Gastroesophageal sphincter (tissue), 4 donors: ENCODE measurements at places on chromosomes 1 and 21.

- no peak overlapping the region for H3K27ac ChIP-seq
- no peak overlapping the region for H3K4me3 ChIP-seq
- no peaks in the 10 kb centered on the region for H3K4me1 ChIP-seq
- ATAC-seq, result no peak
- H3K36me3 ChIP-seq, result no peaks in the 10 kb centered on the region
Observed at GRCh38 chr1:66290761-66291530, 243.0 kb upstream of the SGIP1 start.

GRCh38 chr1:47753808-47754207 is 243.4 kb downstream of the TRABD2B start:
- H3K4me1 ChIP-seq, result peaks cover 14% of the 10 kb centered on the region
- H3K27ac ChIP-seq, result no peak overlapping the region
- ATAC-seq, result no peak
- no peak overlapping the region for H3K4me3 ChIP-seq

DNA sequence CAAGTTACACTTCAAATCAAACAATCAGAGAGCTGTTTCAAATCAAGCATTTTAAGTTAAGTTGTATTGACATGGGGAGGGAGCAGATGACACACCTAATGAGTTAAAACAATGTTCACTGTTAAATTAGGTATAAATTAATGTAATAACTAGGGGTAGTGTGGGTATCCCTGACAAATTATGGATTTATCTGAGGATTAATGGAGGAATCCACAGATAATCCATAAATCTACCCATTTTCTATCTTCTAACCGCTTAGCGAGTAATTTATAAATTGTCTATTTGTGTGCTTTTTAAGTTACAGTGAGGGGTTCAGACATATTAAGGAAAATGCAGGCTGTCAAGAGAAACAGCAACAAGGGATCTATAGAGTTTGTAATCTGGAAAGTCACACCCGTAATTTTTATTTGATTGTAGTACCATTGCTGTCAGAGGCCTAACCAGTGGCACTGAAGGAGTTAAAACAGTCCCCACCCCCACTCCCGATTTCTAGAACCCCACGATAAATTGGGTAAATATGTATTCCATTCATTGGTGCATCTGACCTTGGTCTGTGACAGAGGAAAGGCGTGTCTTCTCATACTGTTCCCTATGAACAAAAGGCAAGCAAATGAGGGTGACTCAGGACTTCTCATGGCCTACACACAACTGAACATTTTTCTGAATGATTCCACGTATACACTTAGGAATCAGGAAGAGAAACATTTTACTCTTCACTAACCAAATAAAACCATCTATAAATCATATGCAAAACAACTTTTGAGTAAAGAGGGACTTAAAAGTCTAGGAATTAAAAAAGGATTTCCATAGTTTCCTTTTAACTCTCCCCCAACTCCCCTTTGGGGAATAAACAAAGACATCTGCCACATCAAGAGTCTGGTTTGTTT is 7.4 kb downstream of the IRF2BP2 start:
- H3K4me1 ChIP-seq, result peaks cover 35% of the 10 kb centered on the region
- H3K4me3 ChIP-seq, result no peak overlapping the region

DNA sequence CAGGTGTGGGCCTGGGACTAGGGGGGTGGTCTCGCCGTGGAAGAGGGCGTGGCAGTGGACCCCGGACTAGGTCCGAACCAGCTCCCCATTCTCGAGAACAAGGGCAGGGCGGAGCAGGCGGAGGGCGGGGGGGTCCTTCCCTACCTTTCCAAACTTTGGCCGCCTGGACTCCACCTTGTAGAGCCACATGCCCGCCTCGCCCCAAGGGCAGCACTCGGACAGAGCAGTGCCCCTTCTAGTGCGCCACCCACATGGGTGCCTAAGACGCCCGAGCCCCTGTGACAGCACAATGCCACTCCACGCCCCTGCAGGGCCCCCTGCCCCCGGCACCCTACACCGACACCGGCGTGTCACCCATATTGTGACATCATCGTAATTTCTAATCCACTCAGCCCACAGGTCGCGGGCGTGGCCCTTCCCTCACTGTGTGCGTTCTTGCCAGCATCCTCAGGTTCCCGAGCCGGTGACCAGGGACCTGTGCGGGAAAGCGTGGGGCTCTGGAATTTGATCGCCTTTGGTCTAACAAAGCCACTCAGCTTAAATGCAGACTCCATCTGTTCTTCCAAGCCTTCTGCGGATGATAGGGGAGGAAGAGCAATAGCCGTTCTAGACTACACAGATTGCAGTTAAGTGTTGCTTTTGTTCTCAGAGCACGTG is 553 bp upstream of the STMN1 start:
- H3K4me3 ChIP-seq, result peak overlapping the region; percentile 69
- no peaks in the 10 kb centered on the region for H3K36me3 ChIP-seq
- H3K27ac ChIP-seq, result peak overlapping the region; percentile 82
- peak; percentile 0 for ATAC-seq
- H3K4me1 ChIP-seq, result peaks cover 9% of the 10 kb centered on the region
- H3K27me3 ChIP-seq, result no peaks in the 10 kb centered on the region

DNA sequence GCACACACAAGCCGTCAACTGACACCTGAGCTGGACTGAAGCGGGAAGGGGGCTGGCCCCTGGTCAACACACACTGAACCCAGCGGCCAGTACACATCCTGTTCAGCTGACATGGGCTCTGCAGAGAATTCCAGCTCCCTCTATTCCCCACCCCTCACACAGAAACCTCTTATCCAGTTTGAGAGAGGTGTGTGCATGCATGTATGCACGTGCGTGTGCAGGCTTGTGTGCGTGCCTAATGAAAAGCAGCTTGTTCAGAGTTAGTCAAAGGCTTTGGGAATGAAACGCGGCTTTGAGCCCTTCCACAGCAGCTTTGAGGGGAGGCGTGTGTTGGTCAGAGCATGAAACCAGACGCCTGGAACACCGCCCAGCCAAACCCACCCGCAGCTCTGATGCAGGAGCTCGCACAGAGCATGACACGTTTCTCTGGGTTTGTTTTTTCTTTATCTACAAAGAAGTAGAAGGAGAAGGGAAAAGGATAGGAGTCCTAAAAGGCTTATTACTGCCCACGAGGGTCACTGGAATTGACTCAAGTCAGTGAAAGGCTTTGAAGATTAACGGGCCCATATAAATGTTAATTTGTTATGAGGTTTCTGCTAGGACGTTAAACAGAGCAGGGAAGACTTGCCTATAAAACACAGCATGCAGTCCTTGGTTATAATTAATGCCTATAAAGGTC is 184.2 kb downstream of the ETS2 start:
- ATAC-seq, result no peak
- no peak overlapping the region for H3K4me3 ChIP-seq
- no peaks in the 10 kb centered on the region for H3K4me1 ChIP-seq
- no peak overlapping the region for H3K27ac ChIP-seq
- H3K36me3 ChIP-seq, result no peaks in the 10 kb centered on the region
